ENCODE measurements at places on chromosomes 16 and 17.

- DNase-seq: no peak
Observed at GRCh38 chr16:53872248-53873221, 168.6 kb downstream of the FTO start.

GRCh38 chr17:75679706-75680211, 12.6 kb downstream of the SAP30BP start:
- no peak for DNase-seq

DNA sequence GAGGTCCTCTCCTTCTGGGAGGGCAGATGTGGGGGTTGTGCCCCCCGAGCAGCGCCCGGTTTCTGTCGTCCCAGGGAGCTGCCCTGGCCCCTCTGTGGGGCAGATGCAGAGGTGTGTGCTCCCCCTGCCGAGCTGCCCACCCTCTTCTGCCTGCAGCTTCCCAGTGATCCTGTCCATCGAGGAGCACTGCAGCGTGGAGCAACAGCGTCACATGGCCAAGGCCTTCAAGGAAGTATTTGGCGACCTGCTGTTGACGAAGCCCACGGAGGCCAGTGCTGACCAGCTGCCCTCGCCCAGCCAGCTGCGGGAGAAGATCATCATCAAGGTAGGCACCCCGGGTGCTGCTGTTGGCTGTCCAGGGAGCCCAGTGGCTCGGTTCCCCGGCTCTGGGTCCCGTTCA, 110.8 kb downstream of the SDR42E1 start:
- DNase-seq: no peak

- DNase-seq: no peak
Observed at GRCh38 chr17:50487213-50488096, 8.8 kb downstream of the RSAD1 start.

Measured in activated naive CD4-positive, alpha-beta T cell treated with anti-CD3 and anti-CD28 coated beads, Interleukin-2, amount 50 U/mL, for 16 hours (primary cell).